Thoracic aorta (tissue), 2 donors: ENCODE measurements at places on chromosomes 1 and 21.

DNA sequence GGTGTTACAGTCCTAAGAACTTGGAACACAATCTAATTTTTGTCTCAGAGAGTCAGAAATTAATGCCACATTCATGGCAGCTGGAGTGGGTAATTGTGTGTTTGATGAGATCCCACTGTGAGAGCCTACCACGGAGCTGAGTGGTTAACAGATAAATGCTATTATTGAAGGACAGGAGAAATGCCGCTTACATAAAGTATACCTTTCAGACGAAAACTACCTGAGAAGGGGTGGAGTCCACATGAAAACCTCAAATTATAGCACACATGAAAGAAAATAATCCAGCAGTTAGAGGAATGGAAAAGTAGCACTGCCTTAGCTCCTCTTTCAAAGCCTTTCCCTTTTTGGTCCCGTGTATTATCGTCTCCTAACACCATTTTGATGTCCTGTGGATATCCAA, 133.0 kb downstream of the BACH1 start:
- no peak for DNase-seq
- no peaks in the 10 kb centered on the region for H3K4me1 ChIP-seq
- H3K27ac ChIP-seq, result no peak overlapping the region
- H3K4me3 ChIP-seq, result no peak overlapping the region

- no peak overlapping the region for H3K4me3 ChIP-seq
- no peaks in the 10 kb centered on the region for H3K4me1 ChIP-seq
- no peaks in the 10 kb centered on the region for H3K36me3 ChIP-seq
Measured at GRCh38 chr1:6162773-6163172, 17.3 kb downstream of the CHD5 start.

- H3K27ac ChIP-seq, result no peak overlapping the region
- H3K4me1 ChIP-seq, result peaks cover 17% of the 10 kb centered on the region
- no peak overlapping the region for H3K4me3 ChIP-seq
- DNase-seq, result no peak
Measured at GRCh38 chr1:111576547-111576946, 43.0 kb upstream of the RAP1A start.

DNA sequence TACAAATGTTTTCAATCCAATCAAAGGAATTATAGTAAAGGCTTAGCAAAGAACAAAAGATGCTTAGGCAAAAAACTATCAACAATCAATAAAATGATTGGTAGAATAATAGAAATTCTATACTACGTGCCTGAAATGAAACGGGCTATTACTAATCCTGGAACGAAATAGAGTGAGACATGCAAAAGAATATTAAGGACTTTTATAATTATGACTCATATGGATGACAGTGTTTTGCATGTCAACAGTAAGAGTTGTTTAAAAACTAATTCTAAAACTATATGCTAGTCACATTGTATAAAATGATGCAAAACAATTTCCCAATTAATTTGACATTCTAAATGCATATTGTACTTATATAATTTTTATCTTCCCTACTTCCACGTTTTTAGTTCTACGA, 35.6 kb downstream of the LRRIQ3 start:
- H3K4me1 ChIP-seq, result no peaks in the 10 kb centered on the region
- no peaks in the 10 kb centered on the region for H3K27me3 ChIP-seq
- H3K36me3 ChIP-seq, result no peaks in the 10 kb centered on the region

DNA sequence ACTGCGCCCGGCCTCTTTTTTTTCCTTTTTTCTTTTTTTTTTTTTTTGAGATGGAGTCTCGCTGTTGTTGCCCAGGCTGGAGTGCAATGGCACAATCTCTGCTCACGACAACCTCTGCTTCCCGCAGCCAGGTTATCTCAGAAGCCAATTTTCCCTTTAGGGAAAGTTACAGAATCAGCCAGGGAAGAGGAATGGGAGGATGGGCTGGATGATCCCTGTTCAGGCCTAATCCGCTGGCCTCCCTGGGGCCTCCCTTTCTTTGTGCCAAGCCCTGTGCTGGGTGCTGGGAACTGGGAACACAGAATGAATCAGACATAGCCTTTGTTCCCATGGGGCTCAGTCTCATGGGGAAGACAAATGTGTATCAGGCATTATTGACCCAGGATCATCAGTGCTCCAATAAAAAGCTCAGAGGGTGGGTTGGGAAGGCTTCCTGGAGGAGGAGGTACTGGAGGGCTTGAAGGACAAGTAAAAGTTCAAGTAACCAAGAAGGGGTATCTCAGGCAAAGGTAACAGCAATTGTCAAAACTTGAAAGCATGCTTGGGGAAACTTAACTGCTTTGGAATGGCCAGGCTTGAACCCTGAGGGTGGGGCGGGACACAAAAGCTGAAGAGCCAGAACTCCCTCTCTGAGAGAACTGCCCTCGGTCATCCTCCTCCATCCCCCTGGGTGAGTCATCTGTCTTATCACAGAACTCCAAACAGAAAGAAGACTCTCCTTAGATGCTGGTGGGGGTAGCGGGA, 14.3 kb downstream of the ECHDC2 start:
- no peak for DNase-seq
- H3K36me3 ChIP-seq, result peaks cover 8% of the 10 kb centered on the region
- H3K27me3 ChIP-seq, result no peaks in the 10 kb centered on the region
- H3K27ac ChIP-seq, result no peak overlapping the region
- no peak overlapping the region for H3K4me3 ChIP-seq
